ENCODE measurements at places on chromosomes 13 and 19. TPM values are rescaled to one million over a fixed set of nuclear protein-coding genes. Genes with fewer than 3 reads are reported as not detected.

DNA sequence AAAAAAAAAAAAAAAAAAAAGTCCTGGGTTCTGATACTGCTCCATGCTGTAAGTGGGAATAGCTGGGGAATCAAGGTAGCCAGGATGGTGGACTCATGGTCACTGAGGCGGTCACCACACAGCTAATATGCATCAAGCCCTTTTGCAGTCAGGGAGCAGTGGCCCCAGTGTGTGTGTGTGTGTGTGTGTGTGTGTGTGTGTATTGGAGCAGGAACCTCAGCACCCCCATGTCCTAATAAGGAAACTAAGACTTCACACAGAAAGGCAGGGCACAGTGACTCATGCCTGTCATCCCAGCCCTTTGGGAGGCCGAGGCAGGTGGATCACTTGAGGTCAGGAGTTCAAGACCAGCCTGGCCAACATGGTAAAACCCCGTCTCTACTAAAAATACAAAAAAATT, 12.0 kb downstream of the B3GNT3 start:
- no peak for DNase-seq
- H3K27ac ChIP-seq, result no peak overlapping the region
- no peak overlapping the region for H3K4me3 ChIP-seq

- peaks cover 8% of the 10 kb centered on the region for H3K4me1 ChIP-seq
- H3K27ac ChIP-seq, result no peak overlapping the region
- peak; percentile 82 for DNase-seq
- H3K4me3 ChIP-seq, result no peak overlapping the region
- no peaks in the 10 kb centered on the region for H3K36me3 ChIP-seq
- H3K27me3 ChIP-seq, result peaks cover 3% of the 10 kb centered on the region
Observed at GRCh38 chr19:11530432-11530831, 1.5 kb upstream of the ECSIT start.

DNA sequence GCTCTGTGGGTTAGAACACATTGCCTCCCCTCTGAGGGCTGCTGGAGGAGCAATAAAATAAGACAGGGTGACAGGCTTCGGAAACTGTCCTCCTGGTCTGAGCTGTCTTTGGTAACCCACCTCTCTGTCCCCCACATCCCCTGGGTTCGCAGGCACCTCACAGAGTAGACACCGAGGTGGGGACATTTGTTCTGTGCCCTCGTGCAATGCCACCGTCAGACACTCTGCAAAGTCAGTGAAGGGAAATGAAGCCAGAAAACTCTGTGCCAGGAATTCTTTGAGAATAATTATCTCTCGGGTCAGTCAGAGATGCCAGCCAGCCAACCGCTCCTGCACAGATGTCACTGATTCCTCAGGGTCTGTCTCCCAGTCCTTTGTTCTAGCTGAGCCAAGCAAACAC, 493.6 kb downstream of the FOXO1 start:
- H3K27me3 ChIP-seq, result peaks cover 48% of the 10 kb centered on the region
- H3K4me3 ChIP-seq, result no peak overlapping the region
- no peak for DNase-seq
- H3K27ac ChIP-seq, result no peak overlapping the region
- H3K4me1 ChIP-seq, result no peaks in the 10 kb centered on the region

- DNase-seq, result peak; percentile 86
- H3K27me3 ChIP-seq, result no peaks in the 10 kb centered on the region
- H3K36me3 ChIP-seq, result no peaks in the 10 kb centered on the region
- H3K4me3 ChIP-seq, result no peak overlapping the region
Observed at GRCh38 chr19:4375164-4376027, 25.0 kb downstream of the SH3GL1 start.

DNA sequence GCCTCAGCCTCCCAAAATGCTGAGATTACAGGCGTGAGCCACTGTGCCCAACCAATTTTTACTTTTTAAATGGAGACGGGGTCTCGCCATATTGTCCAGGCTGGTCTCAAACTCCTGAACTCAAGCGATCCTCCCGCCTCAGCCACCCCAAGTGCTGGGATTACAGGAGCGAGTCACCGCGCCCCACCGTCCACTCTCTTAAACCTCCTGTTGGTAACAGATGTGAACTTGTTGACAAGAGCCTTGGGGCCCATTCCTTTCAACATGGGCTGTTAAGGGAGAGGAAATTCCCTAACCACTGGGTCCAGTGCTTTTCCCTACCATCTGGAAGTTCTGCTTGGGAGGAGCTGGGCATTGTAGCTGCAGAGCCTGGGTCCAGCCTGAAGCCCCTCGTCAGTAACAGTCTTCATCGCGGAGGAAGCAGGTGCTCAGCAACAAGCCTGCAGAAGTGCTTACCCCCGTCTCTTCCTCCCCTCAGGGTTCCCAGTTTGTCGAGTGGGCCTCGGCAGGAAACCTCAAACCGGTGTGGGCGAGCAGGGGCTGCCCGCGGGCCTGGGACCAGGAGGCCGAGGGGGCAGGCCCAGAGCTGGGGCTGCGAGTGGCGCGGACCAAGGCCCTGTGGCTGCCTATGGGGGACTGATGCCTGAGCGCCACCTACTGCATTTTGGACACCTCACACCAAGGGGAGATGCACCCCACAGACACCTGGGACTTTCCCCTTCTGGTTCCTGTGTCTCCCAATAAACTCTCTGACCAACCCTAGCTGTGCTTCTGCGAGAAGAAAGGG, 4.0 kb upstream of the FLT3LG start:
- peaks cover 54% of the 10 kb centered on the region for H3K36me3 ChIP-seq
- no peaks in the 10 kb centered on the region for H3K4me1 ChIP-seq
- peaks cover 6% of the 10 kb centered on the region for H3K27me3 ChIP-seq
- no peak for DNase-seq
- H3K4me3 ChIP-seq, result no peak overlapping the region

GRCh38 chr19:30325676-30326392, 46.4 kb upstream of the ZNF536 start:
- no peaks in the 10 kb centered on the region for H3K4me1 ChIP-seq
- no peak overlapping the region for H3K4me3 ChIP-seq
- DNase-seq, result no peak
- H3K27ac ChIP-seq, result no peak overlapping the region
- H3K27me3 ChIP-seq, result no peaks in the 10 kb centered on the region

- no peak overlapping the region for H3K27ac ChIP-seq
- H3K36me3 ChIP-seq, result no peaks in the 10 kb centered on the region
- no peak for DNase-seq
- H3K4me3 ChIP-seq, result no peak overlapping the region
Observed at GRCh38 chr13:22589880-22590279, 590.9 kb upstream of the SGCG start.

- DNase-seq, result no peak
- H3K4me1 ChIP-seq, result no peaks in the 10 kb centered on the region
- no peak overlapping the region for H3K27ac ChIP-seq
Observed at GRCh38 chr13:113668491-113668971, 1.5 kb downstream of the GRK1 start.

DNA sequence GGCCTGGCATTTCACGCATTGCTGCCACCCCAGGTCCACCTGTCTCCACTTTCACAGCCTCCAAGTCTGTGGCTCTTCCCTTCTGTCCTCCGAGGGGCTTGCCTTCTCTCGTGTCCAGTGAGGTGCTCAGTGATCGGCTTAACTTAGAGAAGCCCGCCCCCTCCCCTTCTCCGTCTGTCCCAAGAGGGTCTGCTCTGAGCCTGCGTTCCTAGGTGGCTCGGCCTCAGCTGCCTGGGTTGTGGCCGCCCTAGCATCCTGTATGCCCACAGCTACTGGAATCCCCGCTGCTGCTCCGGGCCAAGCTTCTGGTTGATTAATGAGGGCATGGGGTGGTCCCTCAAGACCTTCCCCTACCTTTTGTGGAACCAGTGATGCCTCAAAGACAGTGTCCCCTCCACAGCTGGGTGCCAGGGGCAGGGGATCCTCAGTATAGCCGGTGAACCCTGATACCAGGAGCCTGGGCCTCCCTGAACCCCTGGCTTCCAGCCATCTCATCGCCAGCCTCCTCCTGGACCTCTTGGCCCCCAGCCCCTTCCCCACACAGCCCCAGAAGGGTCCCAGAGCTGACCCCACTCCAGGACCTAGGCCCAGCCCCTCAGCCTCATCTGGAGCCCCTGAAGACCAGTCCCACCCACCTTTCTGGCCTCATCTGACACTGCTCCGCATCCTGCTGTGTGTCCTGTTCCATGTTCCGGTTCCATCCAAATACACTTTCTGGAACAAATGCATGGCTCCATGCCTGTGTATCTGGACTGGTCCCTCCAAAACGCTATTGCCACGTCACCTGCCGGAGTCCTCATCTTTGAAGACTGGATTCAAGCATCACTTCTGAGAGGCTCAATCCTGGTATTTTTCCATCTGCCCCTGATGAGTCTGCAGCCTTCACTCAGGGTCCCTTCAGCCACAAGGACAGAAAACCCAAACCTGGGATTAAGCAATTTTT, 10.7 kb upstream of the DHDH start:
- no peaks in the 10 kb centered on the region for H3K27me3 ChIP-seq
- DNase-seq, result no peak
- H3K4me3 ChIP-seq, result no peak overlapping the region
- no peaks in the 10 kb centered on the region for H3K4me1 ChIP-seq
- H3K36me3 ChIP-seq, result peaks cover 26% of the 10 kb centered on the region

GRCh38 chr13:107846642-107847041, 368.7 kb downstream of the LIG4 start:
- no peaks in the 10 kb centered on the region for H3K27me3 ChIP-seq
- H3K4me3 ChIP-seq, result no peak overlapping the region
- no peak for DNase-seq
- H3K36me3 ChIP-seq, result no peaks in the 10 kb centered on the region
- no peak overlapping the region for H3K27ac ChIP-seq
- H3K4me1 ChIP-seq, result no peaks in the 10 kb centered on the region

GRCh38 chr13:25192489-25192888, 20.4 kb upstream of the AMER2 start:
- no peak overlapping the region for H3K27ac ChIP-seq
- H3K36me3 ChIP-seq, result no peaks in the 10 kb centered on the region
- no peak for DNase-seq
- no peaks in the 10 kb centered on the region for H3K27me3 ChIP-seq
- H3K4me1 ChIP-seq, result no peaks in the 10 kb centered on the region
- H3K4me3 ChIP-seq, result no peak overlapping the region

- no peak within 1 kb of the TSS for H3K27ac ChIP-seq
- no peaks in the 10 kb centered on the region for H3K36me3 ChIP-seq
- H3K4me1 ChIP-seq, result peaks cover 24% of the 10 kb centered on the region
- no peak for DNase-seq
- peaks cover 5% of the 10 kb centered on the region for H3K27me3 ChIP-seq
Observed at GRCh38 chr19:1066748-1067340, at the start of gene ARHGAP45. ARHGAP45 (plus strand) TSS chr19:1067167; CDS start chr19:1067406, 239 bp downstream.

DNA sequence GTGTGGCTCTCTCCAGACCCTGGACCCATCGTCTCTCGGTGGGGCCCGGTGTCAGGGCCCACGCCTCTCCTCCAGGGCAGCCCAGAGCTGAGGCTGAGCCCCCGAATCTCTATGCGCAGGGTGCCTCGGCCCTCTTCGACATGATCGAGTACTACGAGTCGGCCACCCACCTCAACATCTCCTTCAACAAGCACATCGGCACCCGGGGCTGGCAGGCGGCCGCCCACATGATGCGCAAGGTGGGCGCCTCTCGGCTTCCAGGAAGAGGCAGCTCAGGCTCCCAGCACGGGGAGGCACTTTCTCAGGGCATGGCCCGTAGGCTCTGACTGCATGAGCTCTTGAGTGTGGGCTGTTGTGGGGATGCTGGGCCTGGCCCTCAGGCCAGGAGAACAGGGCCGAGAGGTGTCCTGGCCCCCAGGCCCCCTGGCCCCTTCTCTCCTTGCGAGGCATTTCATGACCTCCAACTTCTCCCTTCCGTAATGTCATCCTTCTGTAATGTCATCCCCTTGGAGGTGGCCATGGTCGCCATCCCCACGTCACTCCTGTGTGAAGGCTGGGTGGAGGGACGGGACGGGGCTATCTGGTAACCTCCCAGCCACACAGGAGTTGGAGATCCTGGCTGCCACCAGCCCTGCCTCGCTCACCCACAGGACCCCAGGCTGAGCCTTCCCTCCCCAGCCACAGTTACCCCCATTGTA, 19.4 kb downstream of the NKPD1 start:
- H3K27me3 ChIP-seq, result no peaks in the 10 kb centered on the region
- H3K36me3 ChIP-seq, result peaks cover 2% of the 10 kb centered on the region
- H3K27ac ChIP-seq, result no peak overlapping the region
- H3K4me3 ChIP-seq, result no peak overlapping the region

DNA sequence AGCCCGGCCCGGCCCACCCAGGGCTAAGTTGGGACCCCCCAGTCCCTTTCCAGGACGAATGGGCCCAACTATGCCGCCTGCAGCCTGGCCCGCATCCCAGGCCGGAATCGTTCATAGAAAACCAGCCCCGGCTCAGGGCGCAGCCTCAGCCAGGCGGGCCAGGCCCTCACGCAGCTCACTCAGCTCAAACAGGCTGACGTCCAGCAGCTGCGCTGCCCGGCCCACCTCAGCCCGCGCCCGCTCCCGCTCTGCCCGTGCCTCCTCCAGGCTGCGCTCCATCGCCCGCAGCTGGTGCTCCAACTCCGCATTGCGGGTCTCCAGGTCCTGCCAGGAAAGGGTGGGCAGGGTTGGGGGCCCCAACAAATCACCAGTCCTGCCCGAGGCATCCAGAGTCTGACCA, 9.8 kb downstream of the DDX49 start:
- H3K36me3 ChIP-seq, result peaks cover 67% of the 10 kb centered on the region
- DNase-seq, result no peak
- H3K27me3 ChIP-seq, result no peaks in the 10 kb centered on the region

DNA sequence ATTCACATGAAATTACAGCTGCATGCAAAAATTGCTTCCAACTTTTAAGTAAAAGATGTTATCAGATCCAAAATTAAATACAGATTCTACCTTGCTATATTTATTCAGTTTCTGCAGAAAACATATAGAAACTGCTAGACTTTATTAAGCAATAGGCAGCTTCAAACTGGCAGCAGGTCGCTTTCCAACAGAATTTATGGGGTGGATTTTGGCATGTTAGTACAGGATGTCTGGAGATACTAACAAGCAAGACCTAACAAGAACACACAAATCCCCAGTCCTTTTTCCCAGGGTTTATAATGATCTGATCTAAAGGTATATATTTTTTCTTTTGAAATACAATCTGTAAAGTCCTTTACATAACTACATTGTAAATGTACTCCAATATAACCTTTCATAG, 27.5 kb downstream of the TBC1D4 start:
- no peak overlapping the region for H3K27ac ChIP-seq
- no peak overlapping the region for H3K4me3 ChIP-seq
- DNase-seq, result no peak
- no peaks in the 10 kb centered on the region for H3K36me3 ChIP-seq
- H3K4me1 ChIP-seq, result no peaks in the 10 kb centered on the region

- H3K4me3 ChIP-seq, result no peak overlapping the region
- H3K36me3 ChIP-seq, result peaks cover 2% of the 10 kb centered on the region
- no peak for DNase-seq
- no peak overlapping the region for H3K27ac ChIP-seq
Observed at GRCh38 chr19:56107626-56108351, 13.3 kb downstream of the ZNF787 start.

Gene PRKD2
- 43.4 TPM for polyA plus RNA-seq

Gene PIK3R2
- polyA plus RNA-seq, result 14.2 TPM

Gene NR2F6
- polyA plus RNA-seq, result 87.0 TPM

Gene GRIN2D
- polyA plus RNA-seq, result 0.27 TPM

Gene CYP2F1
- polyA plus RNA-seq, result not detected
